ENCODE measurements at places on chromosomes 2 and 18.

- DNase-seq: no peak
These were observed 455.9 kb downstream of the CNTNAP5 start for GRCh38 chr2:124480958-124481357.

DNA sequence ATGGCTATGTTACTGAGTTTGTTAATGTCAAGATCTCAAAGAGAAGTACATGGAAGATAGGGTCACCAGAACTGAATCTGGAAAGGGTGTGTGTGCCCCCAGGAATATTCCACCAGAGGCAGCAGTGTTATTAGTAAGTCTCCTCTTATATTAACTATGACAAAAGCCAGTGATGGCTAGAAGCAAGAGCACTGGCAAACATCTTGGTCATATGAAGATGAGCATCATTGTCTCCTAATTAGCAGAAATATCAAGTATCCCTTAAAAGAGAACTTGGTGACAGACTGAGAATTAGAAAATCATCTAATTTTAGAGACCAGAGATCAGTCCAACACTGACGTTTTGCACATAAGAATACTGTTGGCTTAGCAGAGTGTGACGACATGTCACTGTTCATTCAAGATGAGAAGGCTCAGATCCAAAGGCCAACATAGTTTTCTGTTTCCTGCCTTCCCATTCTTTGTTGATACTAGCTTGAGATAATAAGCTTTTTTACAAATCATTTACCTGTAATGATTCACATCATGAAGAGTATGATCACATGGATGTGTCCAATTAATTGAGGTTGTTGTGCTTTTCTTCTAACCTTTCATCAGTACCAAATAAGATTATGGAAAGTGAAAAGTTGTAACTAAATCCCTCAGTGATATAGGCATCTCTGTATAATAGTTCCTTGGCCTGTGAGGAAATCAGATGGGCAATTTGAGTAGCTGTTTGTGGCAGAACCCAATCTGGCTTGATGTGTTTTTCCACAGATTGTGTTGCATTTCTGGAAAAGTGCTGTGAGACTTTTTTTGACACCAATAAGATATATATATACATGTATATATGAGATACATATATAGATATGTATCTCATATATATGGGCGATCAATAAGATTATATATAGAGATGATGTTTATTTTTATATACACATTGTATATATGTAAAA lies 44.5 kb downstream of the MAPRE2 start:
- peak; percentile 63 for DNase-seq

DNA sequence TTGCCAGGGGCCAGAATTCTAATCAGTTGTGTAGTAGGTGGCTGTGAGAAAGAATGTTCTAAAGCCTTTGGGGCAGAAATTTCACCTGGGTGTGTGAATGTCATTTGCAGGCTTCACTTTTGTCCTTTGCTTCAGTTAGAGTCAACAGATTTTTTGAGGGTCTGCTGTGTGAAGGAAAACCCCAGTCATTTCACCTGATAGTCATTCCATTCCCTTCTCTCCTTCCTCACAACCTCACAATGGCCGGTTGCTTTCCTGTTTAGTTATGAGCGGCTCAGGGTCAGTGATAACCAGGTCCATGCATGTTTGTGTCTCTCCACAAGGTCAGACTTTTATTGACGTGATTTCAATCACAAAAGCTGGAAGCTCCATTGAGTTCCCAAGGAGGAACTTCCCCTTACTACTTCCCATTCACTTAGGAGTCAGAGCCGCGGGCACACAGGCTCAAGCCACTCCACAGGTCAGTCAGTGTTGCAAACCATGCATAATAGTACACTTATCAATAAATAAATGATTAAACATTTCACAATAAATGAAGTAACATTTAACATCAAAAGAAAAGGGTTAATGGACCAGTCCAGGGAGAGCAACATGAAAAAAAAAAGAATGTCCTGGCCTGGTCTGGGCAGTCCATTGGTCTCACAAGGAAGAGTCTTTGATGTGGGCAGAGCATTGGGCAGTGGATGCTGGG lies 74.3 kb downstream of the NPAS2 start:
- DNase-seq: no peak

DNA sequence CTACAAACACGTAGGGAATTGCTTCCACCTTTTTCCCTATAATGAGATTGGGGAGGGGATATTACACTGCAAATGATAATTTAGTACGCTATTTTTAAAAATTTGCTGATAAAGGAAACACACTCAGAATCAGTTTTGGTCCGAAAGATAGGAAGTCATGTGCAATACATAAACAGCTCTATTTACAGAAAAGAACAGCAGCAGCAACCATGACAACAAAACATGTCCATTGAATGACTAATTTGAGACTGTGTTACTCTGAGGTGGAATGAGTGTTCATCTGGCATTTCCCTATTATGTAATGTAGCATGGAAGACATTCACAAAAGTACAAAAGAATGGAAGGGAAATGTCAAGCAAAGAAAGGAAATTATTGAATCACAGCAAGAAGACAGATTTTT lies 337.2 kb downstream of the NBAS start:
- no peak for DNase-seq

- no peak for DNase-seq
These were observed 223.1 kb downstream of the PHLPP1 start for GRCh38 chr18:62938487-62938886.
